ENCODE measurements at places on chromosomes 16 and 17.
A peak's percentile ranks its signal among the peaks of the same experiment; 100 is the strongest.

DNA sequence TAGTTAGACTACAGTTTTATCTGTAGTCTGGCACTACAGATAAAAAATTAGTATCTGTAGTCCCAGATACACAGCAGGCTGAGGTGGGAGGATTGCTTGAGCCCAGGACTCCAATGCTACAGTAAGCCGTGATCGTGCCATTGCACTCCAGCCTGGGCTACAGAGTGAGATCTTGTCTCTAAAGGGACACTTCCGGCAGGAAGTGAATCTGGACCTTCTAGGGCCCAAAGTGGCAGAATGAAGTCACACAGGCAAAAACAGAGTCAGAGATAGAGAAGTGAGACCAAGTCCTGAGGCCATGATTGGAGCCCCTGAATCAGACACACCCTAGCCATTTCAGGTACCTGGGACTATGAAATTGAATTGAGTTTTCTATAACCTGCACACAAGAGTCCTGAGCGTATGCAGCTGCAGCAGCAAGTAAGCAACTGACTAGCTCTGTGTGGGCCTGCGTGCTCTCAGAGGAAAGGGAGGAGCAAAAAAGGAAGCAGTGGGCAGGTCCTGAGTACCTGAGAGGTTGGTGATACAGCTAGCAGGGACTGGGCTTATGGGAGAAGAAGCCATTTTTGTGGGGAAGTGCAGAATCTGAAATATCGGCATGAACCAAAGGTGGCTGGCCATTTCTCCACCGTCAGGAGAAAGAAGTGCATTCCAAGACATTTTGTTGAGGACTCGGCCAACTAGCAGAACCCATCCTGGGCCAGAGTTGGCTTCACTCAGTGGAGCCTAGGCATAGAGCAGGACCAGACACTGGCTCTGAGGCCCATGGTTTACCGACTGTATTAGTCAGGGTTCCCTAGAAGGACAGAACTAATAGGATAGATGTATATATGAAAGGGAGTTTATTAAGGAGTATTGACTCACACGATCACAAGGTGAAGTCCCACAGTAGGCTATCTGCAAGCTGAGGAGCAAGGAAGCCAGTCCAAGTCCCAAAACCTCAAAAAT, 27.2 kb upstream of the BRD7 start:
- DNase-seq: no peak

DNA sequence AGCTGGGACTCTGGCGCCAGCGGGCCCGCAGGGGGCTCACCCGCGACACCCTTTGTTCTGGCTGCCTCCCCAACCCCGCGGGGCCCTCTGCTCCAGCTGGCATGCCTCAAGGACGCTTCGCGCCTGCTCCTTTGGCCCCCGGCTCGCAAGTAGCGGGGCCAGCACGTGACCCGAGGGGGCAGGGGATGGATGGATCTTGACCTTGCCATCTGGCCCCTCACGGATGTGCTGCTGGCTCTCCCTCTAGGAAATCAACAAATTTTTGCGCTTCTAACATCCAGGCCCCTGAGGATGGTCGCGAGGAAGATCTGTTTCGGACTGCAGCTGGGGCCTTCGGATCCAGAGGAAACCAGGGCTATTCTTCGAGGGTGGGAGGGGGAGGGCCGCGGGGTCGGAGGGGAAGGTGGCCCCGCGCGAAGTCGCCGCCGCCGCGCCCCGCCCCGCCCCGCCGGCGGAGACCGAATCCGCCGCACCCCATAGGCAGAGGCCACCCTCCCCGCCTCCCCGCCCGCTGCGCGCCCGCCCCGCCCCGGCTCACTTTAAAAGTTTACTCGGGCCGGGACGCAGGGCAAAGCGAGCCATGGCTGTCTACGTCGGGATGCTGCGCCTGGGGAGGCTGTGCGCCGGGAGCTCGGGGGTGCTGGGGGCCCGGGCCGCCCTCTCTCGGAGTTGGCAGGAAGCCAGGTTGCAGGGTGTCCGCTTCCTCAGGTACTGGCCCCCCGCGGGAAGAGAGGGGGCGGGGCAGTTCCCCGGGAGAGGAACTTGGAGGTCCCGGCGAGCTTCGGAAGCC, at the start of gene ACSF2:
TSS of gene ACSF2 (plus strand) at position 537 of the 790 bp plus-strand sequence. CDS start at position 581, 44 bp downstream.
- peak; percentile 34 for DNase-seq

DNA sequence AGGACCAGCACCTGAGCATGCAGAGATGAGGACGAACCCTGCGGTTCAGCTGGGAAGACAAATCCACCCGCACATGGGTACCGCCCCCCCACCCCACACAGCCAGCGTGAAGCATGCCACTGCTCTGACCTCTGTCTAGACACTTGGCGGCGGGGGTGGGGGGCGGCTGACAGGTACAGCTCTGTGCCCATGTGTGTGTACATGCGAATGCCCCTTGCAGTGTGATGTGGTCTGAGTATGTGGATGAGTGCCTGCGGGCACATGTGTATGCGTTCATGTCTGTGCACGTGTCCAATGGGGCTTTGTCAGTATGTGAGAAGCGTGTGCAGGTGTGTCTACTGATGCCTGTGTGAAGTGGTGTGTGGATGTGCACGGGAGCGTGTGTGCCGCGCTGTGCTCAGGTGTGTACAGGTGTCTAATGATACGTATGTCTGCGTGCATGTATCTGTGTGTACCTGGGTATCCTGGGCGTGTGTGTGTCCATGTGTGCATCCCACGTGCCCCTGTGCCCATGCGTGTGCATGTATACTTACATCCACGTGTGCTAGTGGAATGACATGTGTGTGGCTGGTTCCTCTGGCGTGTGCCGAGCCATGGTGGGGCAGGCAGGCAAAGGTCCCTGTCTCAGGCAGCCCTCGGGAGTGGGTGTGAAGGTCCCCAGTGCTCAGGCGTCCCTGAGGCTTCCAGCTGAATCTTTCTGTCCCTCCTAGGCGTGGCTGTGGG, 636 bp upstream of the RAP1GAP2 start:
- DNase-seq: no peak

GRCh38 chr17:633641-634101, 81.0 kb downstream of the VPS53 start:
- peak; percentile 56 for DNase-seq

GRCh38 chr16:22844416-22844815, 30.5 kb downstream of the HS3ST2 start:
- no peak for DNase-seq

DNA sequence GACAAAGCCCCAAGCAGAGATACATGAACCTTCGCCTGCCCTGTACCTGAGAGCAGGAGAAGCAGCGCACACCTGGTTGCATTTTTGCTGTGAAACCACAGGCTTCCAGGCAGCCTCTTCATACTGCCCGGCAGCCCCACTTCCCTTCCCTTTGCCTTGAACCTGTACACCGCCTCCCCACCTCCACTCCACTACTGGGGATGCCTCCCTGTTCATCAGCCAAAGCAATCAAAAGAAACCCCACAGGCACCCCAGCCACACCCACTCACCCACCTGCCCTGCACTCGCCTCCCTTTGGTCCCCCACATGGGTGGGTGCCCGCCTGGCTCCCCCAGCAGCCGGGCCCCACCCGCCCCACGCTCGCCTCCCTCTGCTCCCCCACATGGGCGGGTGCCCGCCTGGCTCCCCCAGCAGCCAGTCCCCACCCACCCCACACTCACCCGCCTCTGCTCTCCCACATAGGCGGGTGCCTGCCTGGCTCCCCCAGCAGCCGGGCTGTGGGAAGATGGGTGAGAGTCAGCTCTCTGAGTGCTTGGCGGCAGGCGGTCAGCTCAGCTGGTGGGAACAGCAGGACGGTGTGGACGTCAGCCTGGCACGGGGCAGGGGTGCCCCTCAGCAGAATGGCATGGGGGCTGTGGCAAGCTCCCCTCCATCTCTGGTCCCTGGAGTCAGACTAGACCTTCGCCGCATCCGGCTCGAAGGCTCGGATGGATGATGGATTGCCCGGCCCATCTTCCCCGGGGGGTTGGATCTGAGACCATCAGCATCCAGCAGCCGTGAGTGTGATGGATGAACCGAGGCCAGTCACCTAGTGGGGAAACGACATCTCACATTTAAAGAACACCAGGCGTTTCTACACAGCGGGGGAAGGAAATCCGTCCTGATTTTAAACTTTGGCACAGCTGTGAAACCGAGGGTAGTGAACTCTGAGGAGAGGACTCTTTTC, 135.6 kb downstream of the BANP start:
- peak; percentile 24 for DNase-seq

DNA sequence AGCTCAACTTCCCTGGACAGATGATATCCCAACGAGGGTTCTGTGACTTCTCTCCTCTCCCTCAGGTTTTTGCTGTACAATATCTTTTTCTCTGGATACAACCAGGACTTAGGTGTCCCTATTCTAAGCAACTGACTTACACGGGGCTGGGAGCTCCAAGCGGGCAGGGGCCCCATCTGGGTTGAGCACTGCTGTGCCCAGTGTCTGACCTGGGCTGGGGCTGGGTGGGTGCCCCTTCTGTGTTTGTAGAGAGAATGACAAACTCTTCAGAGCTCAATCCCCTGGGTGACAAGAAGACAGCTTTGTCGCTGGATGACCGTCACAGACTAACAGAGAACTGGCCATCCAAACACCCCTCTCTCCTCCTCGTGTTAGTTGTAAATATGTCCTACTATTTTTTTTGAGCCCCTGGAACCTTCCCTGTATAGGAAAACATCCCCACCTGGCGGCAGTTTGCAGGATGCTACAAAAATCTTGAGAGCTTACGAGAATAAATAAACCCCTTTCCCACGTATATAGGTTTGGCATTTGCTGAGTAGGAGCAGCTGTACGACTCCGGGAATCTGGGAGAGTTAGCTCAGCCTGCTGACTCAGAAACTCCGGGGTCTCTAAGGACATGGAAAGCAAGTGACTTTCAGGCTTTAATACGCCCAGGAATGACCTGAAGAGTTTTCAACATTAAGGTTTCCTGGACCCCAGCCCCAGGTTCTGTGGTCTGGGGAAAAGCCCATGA, 23.7 kb upstream of the RCVRN start:
- peak; percentile 75 for DNase-seq

DNA sequence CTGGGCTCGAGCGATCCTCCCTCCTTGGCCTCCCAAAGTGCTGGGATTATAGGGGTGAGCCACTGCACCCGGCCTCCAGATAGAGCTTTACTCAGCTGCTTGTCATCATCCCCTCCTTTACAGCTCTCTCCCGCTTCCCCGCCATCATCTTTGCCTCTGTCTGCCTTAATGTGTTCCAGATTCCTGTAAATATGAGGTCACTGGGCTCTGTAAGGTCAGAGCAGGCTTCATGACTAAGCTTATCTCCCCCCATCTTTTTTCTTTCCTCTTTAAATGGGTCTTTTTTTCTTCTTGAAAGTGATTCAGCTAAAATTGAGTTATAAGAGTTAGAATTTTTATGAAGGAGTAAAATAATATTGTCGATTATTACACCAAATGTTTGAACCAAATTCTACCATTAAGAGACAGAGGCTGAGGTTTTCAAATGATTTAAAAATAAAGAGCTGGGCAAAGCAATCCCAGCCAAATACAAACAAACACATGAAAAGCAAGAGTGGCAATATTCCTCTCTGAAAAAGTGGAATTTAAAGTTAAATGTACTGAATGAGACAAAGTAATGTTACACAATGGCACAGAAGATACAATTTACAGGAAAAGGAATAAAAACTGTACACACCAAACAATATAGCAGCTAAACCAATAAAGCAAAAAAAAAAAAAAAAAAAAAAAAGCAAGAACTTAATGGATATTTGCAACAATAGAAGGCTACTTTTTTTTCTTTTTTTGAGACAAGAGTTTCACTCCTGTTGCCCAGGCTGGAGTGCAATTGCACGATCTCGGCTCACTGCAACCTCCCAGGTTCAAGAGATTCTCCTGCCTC, 62.1 kb downstream of the CRISPLD2 start:
- no peak for DNase-seq

DNA sequence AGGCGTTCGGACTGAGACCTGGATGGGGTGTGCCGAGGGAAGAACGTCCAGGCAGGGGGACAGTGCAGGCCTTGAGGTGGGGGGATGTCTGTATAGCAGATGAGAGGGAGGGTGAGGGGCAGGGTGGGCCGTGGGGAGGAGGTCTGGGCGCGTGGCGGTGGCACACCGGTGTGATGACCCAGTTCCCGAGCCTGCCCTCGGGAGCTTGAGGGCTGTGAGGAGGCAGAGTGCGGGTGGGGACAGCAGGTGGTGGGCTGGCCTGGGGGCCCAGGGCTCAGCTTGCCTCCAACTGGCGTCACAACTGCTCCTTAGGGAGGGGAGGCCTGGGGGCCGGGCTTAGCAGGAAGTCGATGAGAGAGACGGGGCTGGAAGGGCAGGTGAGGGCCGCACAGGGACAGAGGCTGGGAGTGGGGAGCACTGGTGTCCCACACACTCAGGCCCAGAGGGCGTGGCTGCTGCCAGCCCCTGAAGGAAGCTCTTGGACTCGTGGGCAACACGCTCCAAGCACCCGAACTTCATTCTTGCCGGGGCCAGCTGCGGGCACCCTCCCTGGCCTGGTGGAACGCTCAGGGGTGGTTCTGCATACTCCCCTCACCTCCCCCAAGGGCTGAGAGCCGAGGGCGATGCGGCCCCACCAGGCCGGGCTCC, 6.5 kb downstream of the CACNA1H start:
- no peak for DNase-seq

DNA sequence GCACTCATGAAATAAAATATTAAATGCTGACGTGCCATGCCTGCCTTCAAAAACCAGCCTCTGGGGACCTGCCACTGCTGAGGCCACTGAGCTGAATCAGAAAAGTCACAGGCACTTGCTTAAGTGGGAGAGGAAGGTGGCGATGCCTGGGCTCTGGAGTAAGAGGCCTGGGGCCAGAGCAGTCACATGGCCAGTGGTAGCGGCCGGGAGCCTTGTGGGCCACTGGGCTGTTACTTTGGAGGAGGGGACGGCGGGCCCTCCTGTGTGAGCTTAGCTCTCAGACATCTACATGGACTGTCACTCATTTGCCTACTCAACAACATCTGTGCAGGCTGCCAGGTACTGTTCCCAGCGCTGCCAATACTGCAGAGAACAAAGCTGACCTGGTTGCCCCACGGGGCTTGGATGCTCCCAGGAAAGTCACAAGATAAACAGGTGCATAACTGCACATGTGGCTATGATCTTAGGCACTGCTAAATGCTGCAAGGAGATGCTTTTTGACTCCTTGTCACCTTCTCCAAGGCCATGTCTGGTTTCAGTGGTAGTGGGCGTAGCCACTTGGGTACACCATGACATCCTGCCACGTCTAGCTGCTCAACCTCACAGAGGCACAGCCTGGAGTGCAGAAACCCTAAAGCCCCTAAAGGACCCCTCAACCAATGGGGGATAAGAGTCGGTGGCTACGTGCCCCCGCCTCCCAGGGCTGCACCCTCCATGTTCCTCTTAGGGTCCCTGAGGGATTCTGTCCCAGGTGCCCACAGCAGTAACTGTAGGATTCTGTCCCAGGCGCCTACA, 11.6 kb downstream of the COTL1 start:
- no peak for DNase-seq

GRCh38 chr16:73151225-73151624, 103.3 kb upstream of the ZFHX3 start:
- DNase-seq: peak; percentile 65

Data from ELF-1 (cell line).